ENCODE measurements at places on chromosomes 13 and 19. TPM values are rescaled to one million over a fixed set of nuclear protein-coding genes. Genes with fewer than 3 reads are reported as not detected.

GRCh38 chr19:58397533-58398037 is 2.1 kb downstream of the RNF225 start:
- no peak overlapping the region for H3K4me3 ChIP-seq
- peak; percentile 49 for DNase-seq

The ZNF524 gene
- total RNA-seq, result 10.6 TPM

DNA sequence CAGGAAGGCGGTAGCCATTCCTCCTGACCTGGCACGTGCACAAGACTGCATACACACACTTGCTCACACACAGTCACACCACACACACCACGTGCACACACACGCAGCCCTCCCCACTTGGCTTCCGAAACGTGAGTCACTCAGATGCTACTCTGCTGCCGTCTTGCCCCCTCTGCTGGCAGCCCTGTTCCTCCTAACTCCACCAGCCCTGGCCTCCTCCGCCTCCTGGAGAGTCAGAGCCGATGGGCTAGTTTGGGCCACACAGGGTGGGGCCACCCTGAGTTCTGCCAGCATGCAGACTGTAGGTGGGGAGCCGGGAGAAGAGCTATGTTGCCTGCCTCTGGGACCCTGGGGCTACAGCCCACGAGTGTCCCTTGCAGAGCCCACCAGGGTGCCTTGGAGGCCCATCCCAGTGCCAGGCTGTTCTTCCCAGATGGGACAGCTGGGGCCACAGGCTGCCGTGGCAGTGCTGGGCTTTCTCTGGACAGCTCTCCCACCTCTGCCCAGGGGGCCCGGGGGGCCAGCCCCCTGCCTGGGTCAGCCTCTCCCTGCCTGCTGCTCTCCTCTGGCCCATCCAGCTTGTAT is 12.1 kb downstream of the PIN1 start:
- H3K27me3 ChIP-seq, result no peaks in the 10 kb centered on the region
- H3K36me3 ChIP-seq, result no peaks in the 10 kb centered on the region
- H3K4me3 ChIP-seq, result no peak overlapping the region
- no peaks in the 10 kb centered on the region for H3K4me1 ChIP-seq

GRCh38 chr13:26497968-26498511 is 59.4 kb upstream of the WASF3 start:
- no peak overlapping the region for H3K4me3 ChIP-seq
- H3K36me3 ChIP-seq, result no peaks in the 10 kb centered on the region
- H3K4me1 ChIP-seq, result no peaks in the 10 kb centered on the region
- peaks cover 30% of the 10 kb centered on the region for H3K27me3 ChIP-seq

The FGF21 gene
- not detected for total RNA-seq

- H3K4me3 ChIP-seq, result no peak overlapping the region
- no peaks in the 10 kb centered on the region for H3K36me3 ChIP-seq
- peaks cover 5% of the 10 kb centered on the region for H3K4me1 ChIP-seq
Observed at GRCh38 chr19:17796013-17796837, 1.3 kb downstream of the B3GNT3 start.

- DNase-seq, result no peak
- H3K27ac ChIP-seq, result no peak overlapping the region
- peaks cover 59% of the 10 kb centered on the region for H3K27me3 ChIP-seq
- peak overlapping the region; percentile 74 for H3K4me3 ChIP-seq
Observed at GRCh38 chr19:31351855-31352195, 2.6 kb upstream of the TSHZ3 start.

The PTH2 gene
- total RNA-seq, result not detected

The KISS1R gene
- not detected for total RNA-seq

The TLE6 gene
- total RNA-seq, result 0.45 TPM

GRCh38 chr13:59413126-59413525 is 750.6 kb downstream of the DIAPH3 start:
- H3K4me1 ChIP-seq, result no peaks in the 10 kb centered on the region
- H3K36me3 ChIP-seq, result no peaks in the 10 kb centered on the region
- no peak for DNase-seq

DNA sequence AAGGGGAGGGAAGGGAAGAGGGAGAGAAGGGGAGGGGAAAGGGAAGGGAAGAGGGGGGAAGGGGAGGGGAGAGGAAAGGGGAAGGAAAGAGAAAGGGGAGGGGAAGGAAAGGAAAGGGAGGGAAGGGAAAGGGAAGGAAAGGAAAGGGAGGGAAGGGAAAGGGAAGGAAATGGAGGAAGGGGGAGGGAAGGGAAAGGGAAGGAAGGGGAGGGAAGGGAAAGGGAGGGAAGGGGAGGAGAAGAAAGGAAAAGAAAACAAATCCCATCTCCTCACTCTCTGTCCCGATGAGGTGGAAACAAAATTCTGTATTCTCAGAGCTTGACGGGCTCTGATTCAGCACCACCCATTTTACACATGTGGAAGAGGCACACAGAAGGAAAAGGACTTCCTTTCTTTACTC is 51.4 kb upstream of the SIN3B start:
- no peak overlapping the region for H3K4me3 ChIP-seq
- H3K36me3 ChIP-seq, result no peaks in the 10 kb centered on the region
- no peak overlapping the region for H3K27ac ChIP-seq
- peaks cover 26% of the 10 kb centered on the region for H3K27me3 ChIP-seq
- no peaks in the 10 kb centered on the region for H3K4me1 ChIP-seq

GRCh38 chr19:15213715-15214381 is 13.1 kb upstream of the NOTCH3 start:
- H3K4me3 ChIP-seq, result no peak overlapping the region
- peaks cover 2% of the 10 kb centered on the region for H3K27me3 ChIP-seq
- no peak overlapping the region for H3K27ac ChIP-seq
- no peak for DNase-seq
